Stimulated activated CD4-positive, alpha-beta T cell treated with anti-CD3 and anti-CD28 coated beads, Interleukin-15, amount 100 ng/mL, for 1 hour (primary cell): ENCODE measurements at places on chromosomes 11 and 22.
A peak's percentile ranks its signal among the peaks of the same experiment; 100 is the strongest.

GRCh38 chr22:44677871-44678555 is 24.0 kb upstream of the PRR5 start:
- no peak for DNase-seq

DNA sequence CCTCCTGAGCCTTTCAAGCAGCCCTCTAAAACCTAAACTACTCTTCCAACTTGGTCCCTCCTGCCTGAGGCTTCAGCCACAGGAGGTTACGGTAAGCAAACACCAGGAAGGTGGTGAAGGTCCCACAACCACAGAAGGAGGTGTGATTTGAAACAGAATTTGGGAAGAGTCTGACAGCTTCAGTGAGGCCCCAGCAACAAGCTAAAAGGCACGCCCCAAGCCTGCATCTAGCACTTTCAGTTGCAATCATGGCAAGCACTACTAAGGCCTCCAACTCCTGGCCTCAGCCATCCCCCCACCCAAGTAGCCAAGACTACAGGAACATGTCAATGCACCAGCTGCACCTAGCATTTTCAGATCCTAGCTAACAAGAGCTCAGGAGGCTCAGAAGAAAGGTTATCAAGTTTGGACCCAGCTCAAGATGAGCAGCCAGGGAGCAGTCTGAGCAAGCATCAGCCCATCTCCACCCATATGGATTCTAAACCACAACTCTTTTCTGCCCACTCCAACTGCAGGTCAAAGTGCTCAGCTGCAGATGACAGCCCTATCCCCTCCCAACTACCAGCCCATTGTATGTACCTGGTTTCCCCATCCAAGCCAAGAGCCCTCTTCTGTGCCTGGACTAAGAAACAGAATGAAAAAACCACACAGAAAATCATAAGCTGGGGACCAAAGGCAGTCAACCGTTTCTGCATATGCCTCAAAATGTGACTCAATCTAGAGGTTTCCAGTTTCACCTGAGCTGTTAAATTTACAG is 10.4 kb upstream of the AHNAK start:
- DNase-seq = no peak

DNA sequence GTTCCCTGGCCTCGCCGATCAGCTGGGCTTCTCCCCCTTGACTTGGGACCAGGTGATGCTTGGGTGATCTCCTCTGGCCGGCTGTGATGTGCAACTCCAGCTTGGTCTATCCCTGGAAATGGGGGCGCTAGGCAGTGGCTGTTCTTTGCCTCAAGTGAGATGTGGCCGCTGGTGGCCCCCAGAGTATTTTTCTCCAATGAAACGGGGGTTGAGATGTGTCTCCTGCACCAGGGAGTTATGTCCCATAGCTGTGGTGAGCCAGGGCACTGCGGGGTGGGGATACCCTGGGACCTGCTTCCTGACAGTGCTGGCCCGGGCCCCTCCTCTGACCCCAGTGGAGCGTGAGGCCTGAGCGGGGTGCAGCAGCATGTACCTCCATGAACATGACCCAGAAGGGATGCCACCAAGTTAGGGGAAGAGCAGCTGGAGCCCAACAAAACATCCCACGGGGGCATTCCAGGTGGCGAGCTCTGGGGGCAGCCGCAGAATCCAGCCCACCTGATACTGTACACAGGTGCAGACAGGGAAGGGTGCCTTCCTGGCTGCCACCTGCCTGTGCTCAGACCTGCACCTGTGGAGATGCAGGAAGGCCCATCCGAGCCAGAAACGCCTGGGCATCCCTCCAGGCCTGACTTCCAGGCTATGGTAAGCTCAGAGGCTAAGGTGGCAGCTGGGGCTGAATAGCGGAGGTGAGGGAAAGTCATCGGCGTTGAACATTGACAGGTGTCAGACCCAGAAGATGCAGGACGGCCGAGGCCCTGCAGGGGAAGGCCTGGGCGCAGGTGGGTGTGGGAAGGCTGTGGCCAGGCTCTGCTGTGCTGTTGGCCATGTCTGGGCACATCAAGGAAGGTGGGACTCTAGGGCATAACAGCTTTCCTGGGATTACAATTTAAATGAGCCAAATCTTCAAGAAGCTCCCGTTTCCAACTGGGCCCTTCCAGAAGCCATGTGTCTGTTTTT is 97.3 kb downstream of the CTTN start:
- DNase-seq = no peak

DNA sequence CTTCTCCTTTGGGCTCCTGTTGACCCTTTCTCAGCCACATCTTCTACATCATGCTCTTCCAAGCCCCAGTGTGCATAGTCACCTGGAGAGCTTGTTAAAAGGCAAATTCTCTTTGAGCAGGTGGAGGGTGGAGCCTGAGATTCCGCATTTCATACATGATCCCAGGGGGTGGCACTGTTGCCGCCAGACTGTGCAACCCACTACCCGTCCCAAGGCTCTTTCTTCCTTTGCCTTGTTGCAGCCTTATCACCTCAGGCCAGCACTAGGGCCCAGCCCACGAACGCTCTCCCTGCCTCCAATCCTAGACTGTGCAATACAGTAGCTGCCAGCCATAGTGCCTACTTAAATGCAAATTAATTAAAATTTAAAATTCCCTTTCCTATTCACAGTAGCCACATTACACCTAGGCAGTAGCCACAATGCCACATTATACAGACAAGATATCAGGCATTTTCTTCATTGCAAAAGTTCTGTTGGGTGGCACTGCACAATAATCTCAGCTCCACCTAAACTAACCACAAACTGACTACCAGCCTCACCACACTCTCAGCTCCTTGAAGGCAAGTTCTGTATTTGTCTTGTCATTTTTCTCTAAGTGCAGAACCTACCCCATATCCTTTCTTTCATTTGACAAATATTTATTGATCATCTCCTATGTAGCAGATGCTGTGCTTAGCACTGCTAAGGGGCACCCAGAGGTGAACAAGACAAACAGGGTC is 4.6 kb upstream of the KCNJ5 start:
- no peak for DNase-seq

- DNase-seq = no peak
These were observed 788.0 kb downstream of the BRD1 start for GRCh38 chr22:49039625-49040024.

- DNase-seq = no peak
These were observed 204.1 kb downstream of the INSC start for GRCh38 chr11:15318814-15319213.

GRCh38 chr11:117807482-117808327 is 10.7 kb upstream of the DSCAML1 start:
- peak; percentile 56 for DNase-seq
